ENCODE measurements at places on chromosomes 12 and 14. TPM values are rescaled to one million over a fixed set of nuclear protein-coding genes. Genes with fewer than 3 reads are reported as not detected.

- DNase-seq, result no peak
Measured at GRCh38 chr12:3326156-3326849, 164.7 kb upstream of the PRMT8 start.

DNA sequence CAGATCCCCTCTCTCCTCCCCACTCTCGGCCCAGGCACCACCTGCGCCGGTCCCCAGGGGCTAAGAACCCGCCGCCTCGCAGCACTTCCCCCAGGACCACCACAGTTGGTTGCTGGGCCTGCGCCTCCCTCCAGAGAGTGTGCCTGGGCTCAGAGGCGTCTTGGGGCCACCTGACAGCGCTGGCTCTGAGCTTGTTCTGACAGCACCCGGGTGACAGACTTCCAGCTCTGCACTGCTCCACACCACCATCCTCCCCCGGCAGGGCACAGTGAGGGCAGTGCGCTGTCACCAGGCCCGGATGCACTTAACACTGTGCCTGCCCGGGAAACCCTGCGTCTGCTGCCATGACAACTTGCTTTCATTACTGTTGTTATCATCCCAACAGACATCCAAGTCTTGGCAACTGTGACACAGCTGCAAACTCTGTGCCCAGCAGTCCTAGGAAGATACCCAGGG is 6.6 kb downstream of the BRF1 start:
- no peak for DNase-seq

- DNase-seq, result no peak
Measured at GRCh38 chr12:34363050-34363673, 340.9 kb downstream of the ALG10 start.

- peak; percentile 39 for DNase-seq
Measured at GRCh38 chr14:21978184-21978998, 304.8 kb upstream of the OR4E1 start.

GRCh38 chr12:106673141-106673540 is 90.3 kb downstream of the RFX4 start:
- DNase-seq, result no peak

DNA sequence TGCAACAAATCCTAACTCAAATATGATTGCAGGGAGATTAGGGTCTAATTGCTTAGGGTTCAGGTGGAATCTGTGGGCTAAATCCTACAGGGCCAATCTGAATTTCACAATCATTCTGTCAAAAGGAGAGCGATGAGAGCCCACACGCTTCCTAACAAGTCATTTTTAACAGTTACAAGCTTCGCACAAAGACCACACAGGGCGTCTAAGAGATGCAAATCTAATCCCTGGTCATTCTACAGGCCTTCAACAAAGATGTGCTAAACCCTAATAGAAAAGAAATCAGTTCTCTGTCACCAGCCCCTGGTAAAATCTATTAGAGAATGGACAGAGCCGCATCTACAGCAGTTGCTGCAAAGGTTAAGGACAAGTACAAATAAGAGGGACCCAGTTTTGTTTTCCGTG is 15.3 kb downstream of the NKX2-1 start:
- no peak for DNase-seq

- no peak for DNase-seq
Measured at GRCh38 chr14:77926942-77927341, 127.0 kb downstream of the ADCK1 start.

- DNase-seq, result peak; percentile 12
Measured at GRCh38 chr12:53989227-53990113, 4.5 kb downstream of the HOXC10 start.

DNA sequence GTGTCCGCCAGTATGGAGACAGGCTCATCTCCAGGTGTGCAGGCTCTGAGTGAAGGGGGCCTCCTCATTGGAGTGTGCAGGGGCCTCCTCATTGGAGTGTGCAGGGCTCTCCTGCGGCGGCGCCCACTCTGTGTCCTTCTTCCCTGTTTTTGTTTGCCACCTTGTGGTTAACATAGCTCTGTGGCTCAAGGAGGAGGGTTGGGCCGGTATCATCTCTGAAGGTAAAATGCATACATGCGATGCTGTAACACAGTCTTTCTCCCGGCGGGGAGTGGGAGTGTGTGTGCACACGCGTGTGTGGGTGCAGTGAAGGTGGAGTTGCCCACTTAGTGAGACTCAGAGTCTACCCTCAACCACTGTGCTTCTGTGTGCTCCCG is 429.4 kb downstream of the ZFP36L1 start:
- DNase-seq, result no peak

DNA sequence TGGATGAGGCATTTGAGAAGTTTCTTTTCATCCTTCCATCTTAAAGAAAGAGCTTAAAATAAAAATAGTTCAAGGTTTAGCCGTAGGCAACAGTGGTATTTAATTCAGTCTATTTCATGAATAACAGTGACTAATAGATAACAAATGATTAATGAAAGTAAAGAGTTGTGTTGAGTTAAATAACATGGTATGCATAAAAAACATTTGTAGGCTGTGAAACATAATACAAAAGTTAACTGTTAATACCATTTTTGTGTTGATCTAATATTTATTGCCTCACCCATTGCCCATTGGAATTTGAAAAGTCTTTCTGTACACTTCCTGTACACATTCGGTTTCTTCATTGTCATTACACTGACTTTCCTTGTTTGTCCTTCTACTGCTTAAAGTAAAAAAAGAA is 108.6 kb upstream of the PDE3A start:
- no peak for DNase-seq

DNA sequence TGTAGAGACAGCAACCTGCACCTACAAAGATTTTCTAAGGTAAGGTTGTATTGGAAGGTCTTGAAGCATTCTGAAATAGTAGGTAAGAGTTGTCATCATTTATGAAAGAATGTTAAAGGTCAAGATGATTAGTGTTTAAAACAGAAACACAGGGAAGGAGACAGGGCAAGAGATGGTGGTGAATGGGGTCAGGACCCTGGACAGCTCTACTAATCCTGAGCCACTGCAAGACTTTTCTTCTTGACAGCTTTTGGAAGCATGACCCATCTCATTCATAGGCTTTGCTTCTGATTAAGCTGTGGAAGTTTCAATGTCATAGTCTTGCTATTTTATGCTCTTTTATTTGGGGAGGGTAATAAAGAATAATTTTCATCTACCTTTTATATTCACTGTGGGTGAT is 75.5 kb upstream of the CAND1 start:
- peak; percentile 46 for DNase-seq

DNA sequence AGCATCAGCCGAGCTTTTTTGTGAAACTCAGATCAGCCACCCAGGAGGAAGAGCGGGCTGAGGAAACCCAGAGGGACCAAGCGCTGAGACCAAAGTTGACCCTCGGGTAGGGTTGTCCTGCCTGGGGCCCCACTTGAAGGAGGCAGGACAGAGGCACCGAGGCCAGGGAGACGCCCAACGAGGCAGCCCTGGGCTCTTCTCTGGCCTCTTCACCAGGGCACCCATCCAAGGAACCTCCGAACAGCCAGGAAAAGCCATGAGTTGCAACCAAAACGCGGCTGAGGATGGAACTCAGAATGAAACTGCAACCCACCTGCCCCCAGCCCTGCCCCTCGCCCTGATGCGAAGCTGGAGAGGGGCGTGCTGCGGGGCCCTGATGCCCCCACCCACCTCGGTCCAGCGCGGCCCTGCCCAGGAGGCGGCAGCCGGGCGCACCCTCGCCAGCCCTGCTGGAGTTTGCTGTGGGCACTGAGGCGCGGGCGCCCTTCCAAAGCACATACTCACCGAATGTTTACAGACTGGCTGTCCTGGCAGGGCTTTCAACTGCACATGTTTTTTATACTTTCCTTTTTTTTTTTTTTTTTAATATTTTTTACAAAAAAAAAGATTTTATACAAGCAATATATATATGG is 41.9 kb downstream of the JDP2 start:
- DNase-seq, result no peak

- no peak for DNase-seq
Measured at GRCh38 chr14:103199124-103199523, 75.9 kb downstream of the TNFAIP2 start.

DNA sequence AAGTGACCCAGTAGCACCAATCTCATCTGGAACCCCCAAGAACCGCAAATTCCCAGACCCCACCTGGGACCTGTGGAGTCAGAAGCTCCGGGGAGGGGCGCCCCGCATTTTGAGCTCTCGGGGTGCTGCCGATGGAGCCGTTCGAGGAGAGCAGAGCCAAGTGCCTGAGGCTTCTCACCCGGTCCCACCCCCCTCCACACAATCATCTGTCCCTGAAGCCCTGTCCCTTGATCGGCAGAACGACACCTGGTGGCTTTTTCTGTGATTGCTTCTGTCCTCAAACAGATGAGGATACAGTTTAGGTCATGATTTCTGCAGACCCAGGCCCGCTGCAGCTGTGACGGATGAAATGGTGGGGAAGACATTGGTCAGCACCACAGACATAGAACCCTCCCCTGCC is 74.7 kb downstream of the NOC4L start:
- DNase-seq, result no peak

DNA sequence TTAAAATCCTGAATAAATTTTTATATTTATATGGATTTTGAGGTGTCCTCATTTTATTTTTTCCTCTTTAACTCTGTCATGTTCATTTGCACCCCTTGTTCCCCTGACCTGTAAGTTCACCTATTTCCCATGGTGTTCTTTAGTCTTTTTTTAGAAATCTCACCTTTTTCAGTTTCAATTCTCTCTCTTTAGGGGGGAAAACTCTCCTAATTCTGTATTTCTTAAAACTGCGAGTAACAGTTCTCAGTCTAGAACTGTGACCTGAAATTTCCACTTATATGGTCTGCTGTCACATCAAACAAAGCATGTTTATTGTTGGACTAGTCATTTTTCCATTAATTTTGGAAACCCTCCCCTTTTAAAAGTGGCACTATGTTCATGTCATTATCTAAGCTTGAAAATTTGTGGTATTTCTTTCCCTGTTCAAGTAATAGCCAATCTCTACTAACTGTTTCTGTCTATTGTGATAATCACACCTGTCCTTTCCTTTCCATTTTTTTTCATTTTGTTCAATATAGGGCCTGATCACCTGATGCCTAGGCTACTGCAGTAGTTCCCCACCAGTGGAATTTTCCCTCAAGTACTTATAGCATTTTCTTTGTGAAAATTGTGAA is 14.0 kb upstream of the FBXO33 start:
- no peak for DNase-seq

GRCh38 chr14:102512793-102513300 is 3.3 kb upstream of the ANKRD9 start:
- no peak for DNase-seq

DNA sequence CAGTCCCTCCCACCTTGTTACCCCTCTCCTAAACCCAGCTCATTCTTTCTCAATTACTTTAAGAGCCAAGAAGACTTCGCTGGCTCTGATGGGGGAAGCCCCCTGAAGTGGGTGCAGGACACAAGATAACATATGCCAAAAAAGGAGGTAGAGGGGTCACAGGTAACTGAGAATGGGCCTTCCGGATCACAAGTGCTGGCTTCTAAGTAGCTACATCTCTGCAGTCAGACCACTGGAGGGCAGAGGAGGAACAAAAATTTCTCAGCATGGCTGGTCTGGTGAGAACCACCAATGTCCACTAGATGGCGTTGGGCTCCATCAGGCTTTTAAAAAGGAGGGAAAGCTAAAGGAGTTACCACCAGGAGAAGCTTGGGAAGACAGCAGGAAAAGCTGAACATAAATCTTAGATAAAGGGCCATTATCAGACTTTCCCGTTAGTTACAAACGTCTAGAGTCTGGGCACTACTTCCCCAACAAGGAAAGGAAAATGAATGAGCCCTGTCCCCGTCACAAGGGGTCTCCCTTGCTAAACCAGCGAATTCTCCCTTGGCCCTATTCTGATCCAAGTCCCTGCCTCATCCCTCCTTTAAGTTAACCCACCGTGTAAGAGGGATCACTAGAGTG is 11.6 kb upstream of the CDH24 start:
- peak; percentile 90 for DNase-seq

- DNase-seq, result no peak
Measured at GRCh38 chr14:27410981-27411380, 813.1 kb upstream of the NOVA1 start.

DNA sequence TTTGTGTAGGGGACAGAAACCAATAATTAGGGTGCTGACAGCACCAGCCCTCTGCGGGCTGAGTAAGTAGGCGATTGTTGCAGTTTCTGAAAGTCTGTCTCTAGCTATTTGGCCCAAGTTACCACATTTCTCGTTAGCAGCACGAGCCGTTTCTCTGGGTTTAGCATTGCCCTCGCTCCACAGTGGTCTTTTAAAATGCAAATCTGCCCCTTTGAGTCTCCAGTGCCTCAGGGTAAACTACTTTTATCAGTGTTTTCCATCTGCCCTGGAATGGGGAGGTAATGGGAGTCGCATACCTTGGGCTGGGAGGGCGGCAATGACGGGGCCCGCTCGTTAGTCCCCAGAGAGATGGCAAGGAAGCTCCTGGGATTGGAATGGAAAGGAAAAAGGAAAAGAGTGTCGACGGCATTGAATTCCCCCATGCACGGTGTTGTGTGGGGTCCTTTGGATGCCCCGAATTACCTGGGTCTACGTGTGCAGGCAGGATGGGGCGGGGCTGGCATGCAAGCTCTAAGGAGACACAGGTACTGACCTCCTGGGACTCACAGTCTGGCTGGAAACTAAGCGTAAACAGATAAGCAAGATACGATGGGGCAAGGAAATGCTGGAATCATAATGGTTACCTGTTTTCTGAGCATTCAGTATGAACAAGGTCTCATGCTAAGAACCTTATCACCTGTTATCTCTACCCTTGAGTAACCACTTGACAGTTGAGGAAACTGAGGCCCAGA is 131.8 kb upstream of the MAP1LC3B2 start:
- DNase-seq, result no peak

- no peak for DNase-seq
Measured at GRCh38 chr12:65411171-65411570, 132.7 kb downstream of the MSRB3 start.

- DNase-seq, result peak; percentile 7
Measured at GRCh38 chr14:76307786-76308780, 67.9 kb upstream of the ESRRB start.

DNA sequence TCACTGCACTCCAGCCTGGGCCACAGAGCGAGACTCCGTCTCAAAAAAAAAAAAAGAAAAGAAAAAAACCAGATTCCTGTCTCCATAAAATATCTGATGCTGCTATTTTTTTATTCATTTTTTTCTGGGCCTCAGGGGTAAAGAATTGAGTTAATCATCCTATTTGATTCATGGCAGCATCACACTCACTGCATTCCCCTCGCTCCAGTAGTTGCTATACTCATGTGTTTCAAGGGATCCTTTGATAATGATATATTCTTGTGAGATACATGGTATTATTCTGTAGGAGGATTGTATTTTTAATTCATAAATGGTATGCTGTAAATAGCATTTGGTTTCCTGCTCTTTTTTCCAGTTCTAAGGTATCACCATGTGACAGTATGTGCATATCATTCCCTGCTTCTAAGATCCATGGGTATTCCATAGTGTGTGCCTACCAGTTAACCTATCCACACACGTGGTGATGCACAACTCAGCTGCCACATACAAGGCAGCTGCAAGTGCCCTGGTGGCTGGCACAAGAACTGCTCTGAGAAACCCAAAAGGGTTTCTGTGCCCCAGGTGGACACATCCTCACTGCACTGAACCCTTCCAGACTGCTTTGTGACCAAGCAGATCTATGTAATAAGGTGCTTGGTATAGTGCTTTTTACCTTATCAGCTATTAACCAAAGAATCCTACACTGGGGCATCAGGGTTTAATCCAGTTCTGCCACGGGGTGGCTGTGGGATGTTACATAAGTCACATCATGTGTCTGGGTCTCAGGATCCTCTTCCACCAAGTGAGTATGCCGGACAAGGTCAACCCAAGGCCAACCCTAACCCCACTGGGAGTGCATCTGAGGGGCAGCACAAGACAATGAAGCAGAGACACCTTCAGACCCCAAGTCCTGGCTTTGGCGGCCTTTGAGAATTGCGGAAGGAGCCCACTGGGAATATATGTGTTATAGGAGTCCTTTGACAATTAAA is 74.6 kb downstream of the ZFP36L1 start:
- no peak for DNase-seq

The PTPRO gene
- total RNA-seq, result under 0.01 TPM

The AGAP2 gene
- total RNA-seq, result under 0.01 TPM

The TBX3 gene
- 0.38 TPM for total RNA-seq

The SLC11A2 gene
- 42.5 TPM for total RNA-seq

The MLEC gene
- 61.9 TPM for total RNA-seq
